ENCODE measurements at places on chromosomes 5 and 9.

DNA sequence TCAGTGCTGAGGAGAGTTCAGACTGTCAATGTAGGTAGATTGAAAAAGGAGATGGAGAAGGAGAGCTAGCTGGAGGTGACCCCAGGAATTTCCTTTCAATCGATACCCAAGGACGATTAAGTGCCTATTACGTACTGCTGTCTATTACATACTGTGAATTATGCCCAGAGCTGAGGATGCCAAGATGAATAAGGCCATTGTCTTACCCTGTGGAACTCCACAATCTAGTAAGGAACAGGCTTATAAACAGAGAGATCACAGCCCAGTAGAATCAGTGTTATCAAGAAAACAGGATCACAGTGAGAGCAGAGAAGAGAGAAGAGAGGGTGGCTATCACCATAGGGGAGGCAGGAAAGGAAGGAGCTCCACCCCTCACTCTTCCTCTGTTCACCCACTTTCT is 54.1 kb upstream of the PDE8B start:
- no peak for DNase-seq

GRCh38 chr9:69223605-69224004 is 49.5 kb downstream of the TJP2 start:
- DNase-seq: no peak

- DNase-seq: no peak
Observed at GRCh38 chr9:4197548-4197947, 102.3 kb downstream of the GLIS3 start.

DNA sequence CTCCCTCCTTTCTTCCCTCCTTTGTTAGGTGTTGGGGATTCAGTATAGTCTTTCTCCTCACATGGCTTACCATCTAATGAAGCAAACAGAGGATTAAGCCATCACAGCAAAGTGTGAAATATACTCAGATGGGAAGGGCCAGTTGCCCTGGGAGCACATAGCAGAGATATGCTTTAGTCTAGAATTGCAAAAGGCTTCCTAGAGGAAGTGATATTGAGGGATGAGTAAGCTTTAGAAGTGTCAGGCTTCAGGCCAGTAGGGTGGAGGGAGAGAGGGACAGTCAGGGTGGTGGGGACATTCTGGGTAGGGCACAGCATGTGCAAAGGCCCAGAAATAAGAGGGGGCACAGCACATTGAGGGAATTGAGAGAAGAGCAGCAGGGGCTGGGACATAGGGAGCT is 46.2 kb upstream of the GLRA1 start:
- no peak for DNase-seq

DNA sequence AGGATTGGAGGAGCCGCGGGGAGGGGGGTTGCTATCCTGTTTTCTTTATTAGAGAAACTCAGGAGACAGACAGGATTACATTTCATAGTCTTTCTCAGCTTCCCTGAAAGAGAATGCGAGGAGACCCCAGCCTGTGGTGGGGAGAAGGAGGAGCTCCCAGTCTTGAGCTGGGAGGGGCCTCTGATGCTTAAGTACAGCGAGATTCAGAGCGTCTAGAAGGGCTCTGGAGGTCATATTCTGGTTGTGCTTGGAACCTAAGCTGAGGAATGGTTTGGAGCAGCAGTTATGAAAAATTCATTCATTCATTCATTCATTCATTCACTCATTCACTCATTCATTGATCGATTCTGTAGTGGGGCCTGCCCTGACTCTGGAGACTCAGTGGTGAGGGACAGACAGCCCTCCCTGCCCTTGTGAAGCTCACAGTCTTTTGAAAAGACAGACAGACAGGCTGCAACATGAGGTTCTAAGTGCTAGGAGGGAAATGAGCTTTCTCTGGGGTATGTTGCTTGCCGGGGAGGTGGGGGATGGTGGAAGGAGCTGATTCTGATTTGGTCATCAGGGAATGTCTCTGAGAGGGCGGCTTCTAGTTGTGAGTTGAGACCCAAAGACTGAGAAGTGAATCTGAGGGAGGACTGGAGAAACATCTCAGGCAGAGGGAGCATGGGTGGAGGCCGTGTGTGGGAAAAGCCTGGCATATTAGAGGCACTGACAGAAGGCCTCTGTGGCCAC is 2.5 kb upstream of the SPRY4 start:
- no peak for DNase-seq

DNA sequence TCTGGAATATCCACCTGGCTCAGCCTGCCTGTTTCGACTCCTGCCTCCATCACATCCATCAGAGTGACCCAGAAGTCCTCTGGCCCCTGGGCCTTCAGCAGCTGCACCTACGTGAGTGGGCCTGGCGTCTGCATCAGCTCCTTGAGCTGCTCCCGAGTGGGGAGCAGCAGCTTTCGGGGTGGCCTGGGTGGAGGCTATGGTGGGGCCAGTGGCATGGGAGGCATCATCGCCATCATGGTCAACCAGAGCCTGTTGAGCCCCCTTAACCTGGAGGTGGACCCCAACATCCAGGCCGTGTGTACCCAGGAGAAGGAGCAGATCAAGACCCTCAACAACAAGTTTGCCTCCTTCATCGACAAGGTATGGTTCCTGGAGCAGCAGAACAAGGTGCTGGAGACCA is 83.0 kb downstream of the SEC61B start:
- no peak for DNase-seq

DNA sequence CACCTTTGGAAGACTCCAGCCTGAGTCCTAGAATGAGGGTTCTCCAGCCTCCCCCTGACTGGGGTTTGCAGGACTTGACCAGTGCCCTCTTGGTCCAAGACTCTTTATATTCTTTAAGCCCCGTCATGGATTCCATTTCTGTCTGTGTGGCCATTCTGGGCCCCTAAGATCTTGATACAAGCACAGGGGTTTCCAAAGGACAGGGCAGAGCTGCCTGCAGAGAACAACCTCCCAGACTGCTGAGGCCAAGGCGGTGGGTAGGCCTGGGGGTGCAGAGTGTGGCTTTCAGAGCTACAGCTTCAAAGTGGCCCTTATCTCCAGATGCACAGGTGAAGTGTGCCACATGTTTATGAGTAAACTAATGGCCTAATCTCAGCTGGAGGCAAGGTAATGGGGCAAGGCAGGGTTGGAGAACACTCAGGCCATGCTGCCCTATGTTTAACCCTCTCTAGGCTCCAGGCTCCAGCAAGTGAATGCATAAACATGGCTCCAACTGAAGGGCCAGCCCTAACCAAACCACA is 32.1 kb downstream of the FOXI1 start:
- no peak for DNase-seq

- no peak for DNase-seq
Observed at GRCh38 chr9:132516911-132517310, 65.5 kb upstream of the BARHL1 start.

Measured in stimulated activated CD8-positive, alpha-beta memory T cell treated with anti-CD3 and anti-CD28 coated beads, Interleukin-4, amount 100 ng/mL, for 4 hours (primary cell).